ENCODE measurements at places on chromosomes 12 and 14.

DNA sequence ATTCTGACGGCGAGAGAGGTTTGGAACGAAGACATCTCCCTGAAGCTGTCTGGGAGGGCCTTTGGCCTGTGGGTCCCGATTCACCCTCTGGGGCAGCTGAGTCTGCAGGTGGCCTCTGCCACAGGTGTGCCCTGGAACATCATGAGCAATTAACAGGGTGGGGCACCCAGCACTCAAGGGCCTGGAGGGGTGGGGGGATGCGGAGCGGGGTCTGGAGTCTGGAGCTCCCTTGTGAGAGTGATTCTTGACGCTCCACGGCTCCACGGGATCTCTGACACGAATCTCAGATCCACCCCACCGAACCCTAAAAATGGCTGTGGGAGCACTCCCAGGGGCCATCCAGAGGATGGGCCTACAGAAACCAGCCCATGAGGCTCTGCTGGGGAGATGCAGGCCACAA lies 8.3 kb downstream of the ITPK1 start:
- DNase-seq: no peak

- DNase-seq: no peak
These were observed 16.4 kb downstream of the ANO6 start for GRCh38 chr12:45232146-45232755.

DNA sequence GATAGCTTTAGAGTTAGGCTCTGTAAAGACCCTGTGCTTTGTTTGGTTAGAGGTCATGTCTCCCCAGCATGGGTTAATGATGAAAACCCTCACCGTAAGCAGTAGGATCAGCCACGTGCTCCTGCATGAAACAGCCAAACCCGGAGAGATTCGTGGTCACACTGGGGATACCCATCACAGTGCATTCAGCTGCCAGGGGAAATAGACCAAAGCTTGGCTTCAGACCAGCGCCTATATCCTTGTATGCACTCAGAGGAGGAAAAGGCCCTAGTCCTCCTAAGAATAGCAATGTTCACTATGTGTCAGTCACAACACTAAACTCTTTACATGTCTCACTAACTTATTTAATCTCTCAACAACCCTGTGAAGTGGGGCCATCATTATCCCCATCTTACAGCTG lies 16.3 kb downstream of the SPX start:
- DNase-seq: no peak

- DNase-seq: no peak
These were observed 4.0 kb downstream of the ASCL1 start for GRCh38 chr12:102961466-102961855.

DNA sequence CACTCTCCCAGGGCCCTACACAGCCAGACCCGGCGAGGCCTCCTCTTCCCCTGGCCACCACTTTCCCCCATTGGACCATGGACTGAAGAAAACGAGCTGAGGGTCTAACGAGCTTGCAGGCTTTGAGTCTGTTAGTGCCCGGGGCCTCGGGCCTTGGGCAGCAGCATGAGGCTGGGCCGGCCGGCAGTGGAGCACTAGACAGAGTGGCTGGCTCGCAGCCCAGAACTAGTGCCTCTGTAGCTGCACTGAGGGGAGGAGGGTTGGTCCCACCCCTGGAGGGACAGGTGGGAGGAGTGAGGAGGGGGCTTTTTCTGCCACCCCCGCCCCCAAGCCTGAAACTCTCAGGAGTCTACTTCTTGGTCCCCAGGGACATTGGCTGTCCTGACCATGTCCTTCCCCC lies 38.7 kb downstream of the SLC6A12 start:
- DNase-seq: no peak

DNA sequence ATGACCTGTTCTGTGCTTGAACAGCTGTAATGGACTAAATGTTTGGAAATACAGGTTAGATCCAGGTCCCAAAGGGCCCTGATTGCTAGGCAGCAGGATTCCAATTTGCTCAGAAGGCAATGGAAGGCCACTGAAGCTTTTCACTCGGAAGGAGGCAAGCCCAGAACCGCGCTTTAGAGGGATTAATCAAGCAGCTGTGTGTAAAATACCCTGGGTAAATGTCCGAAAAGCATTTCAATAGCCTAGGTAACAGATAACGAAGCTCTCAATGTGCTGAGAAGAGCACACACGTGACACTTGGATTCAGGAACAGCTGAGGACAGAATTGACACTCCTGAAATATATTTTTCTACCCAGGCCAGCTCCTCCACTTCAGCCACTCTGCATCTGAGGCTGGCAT lies 436.1 kb downstream of the TMEM132D start:
- no peak for DNase-seq

DNA sequence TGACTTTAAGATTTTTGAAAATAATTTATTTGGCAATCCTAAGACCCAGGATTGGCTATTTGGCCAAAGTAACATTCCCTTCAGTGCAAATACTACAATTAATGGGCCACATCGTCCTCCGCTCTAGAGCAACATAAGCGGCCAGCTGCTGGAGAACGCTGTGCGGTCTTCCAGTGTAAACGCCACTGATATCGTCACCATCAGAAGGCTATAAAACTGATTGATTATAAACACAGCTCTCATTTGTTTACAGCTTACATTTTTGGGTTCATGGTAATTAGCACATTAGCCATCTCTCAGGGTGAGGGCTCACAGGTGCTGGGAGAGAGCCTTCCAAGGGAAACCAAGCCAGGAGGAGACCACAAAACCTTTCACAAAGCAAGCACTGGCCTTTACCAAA lies 130.1 kb upstream of the BMP4 start:
- DNase-seq: no peak

DNA sequence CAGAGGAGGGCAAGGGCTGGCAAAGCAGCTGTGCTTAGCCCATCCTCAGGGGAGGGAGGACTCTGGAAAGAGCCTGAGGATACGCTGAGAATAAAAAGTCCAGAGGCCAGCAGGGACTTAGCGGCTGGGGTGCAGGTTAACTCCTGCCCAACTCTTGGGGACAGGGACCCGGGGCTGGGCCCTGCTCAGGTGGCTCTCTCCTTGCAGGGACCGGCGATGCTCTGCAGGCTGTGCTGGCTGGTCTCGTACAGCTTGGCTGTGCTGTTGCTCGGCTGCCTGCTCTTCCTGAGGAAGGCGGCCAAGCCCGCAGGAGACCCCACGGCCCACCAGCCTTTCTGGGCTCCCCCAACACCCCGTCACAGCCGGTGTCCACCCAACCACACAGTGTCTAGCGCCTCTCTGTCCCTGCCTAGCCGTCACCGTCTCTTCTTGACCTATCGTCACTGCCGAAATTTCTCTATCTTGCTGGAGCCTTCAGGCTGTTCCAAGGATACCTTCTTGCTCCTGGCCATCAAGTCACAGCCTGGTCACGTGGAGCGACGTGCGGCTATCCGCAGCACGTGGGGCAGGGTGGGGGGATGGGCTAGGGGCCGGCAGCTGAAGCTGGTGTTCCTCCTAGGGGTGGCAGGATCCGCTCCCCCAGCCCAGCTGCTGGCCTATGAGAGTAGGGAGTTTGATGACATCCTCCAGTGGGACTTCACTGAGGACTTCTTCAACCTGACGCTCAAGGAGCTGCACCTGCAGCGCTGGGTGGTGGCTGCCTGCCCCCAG lies 2.8 kb downstream of the B3GNT4 start:
- DNase-seq: no peak

DNA sequence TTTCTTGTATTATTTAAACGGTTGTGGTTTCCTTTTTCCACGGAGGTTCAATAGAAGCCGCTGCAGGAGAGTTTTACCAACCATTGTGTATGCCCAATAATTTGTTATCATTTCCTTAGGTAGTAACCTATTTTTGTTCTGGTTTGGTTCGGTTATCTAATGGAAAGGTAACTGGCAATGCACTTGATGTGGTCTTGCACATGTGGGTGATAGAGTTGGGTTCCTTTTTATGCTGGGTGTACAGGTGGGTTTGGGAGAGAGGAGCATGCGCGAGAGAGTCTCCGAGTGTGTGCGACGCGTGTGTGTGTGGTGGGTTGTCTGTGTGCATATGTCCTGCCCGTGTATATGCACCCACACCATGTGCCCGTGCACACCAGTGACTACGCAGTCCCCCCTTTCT lies 102.7 kb upstream of the FKBP4 start:
- no peak for DNase-seq

GRCh38 chr12:97164936-97165335 lies 257.9 kb downstream of the NEDD1 start:
- DNase-seq: no peak

GRCh38 chr12:41663598-41664265 lies 475.6 kb downstream of the PDZRN4 start:
- DNase-seq: no peak

- DNase-seq: no peak
These were observed 68.2 kb upstream of the FOXN3 start for GRCh38 chr14:89485264-89485663.

- DNase-seq: no peak
These were observed 296.3 kb upstream of the PRKD1 start for GRCh38 chr14:30223966-30224365.

DNA sequence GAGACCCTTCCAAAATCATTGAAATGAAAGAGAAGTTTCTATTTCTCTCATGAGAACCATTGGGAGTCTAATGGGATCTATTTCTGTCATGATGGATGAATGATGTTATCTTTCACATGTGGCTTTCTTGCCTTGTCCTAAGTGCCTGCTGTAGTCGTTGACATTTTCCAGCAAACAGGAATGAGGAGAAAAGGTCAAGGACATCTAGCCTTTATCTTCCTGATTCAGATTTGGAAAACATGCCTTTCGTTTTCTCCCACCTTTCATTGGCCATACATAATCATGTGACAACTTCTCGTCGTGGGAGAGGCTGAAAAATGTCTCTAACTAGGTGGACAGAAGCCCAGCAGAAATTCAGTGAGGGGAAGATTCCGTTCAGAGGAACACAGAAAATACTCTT lies 94.5 kb downstream of the PCNX1 start:
- DNase-seq: no peak

DNA sequence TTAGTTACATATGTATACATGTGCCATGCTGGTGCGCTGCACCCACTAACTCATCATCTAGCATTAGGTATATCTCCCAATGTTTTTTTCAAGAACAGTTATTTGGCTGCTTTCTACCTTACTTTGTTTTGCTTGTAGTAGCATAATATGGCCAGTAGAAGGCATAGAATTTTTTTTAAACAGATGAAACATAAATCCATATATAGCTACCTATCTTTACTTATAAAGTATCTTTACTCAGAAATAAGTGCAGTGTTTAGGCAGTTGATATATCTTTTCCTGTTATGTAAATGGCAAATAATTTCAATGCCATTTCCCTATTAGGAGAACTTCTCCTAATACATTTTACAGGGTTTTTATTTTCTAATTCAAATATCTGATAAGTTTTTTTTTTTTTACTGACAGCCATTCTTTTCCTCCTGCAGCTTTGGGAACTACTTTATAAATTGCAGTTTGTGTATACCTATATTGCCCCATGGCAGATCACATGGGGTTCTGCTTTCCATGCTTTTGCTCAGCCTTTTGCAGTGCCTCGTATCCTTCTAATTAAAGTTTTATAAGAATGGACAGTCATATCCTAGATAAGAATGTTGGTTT lies 143.1 kb downstream of the PCNX1 start:
- no peak for DNase-seq

GRCh38 chr12:49615725-49616124 lies 7.6 kb upstream of the PRPF40B start:
- no peak for DNase-seq

DNA sequence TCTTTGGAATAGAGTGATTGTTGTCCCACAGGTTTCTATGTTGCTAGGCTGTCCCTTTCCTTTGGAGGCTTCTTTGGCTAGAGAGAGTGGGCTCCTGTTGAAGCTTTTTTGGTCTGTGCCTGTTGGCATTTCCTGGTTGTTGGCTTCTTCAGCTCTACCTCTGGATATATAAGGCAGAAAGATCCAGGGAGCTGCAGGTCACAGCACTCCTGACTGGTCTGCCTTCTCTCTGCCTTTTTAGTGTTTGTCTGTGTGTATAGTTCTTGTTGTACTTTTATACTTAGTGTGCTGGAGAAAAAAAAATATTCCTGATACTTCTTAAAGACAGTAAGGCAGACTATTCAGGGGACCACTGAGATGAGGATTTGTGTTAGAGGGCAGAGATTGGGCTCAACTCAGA lies 202.7 kb downstream of the FBXL14 start:
- no peak for DNase-seq

GRCh38 chr14:59580911-59581310 lies 4.3 kb upstream of the CCDC175 start:
- DNase-seq: no peak

- no peak for DNase-seq
These were observed at the start of gene COL2A1 for GRCh38 chr12:48004053-48004941. Gene COL2A1 (minus strand): TSS chr12:48004476. CDS start chr12:48004321, 155 bp downstream.

GRCh38 chr12:67152451-67152850 lies 116.7 kb upstream of the CAND1 start:
- DNase-seq: no peak

Measured in cortex of kidney (tissue), 1 donor.